ENCODE measurements at places on chromosomes 11 and 22. TPM values are rescaled to one million over a fixed set of nuclear protein-coding genes. Genes with fewer than 3 reads are reported as not detected.
A peak's percentile ranks its signal among the peaks of the same experiment; 100 is the strongest.

ISX gene
- total RNA-seq = 131 TPM

CDC45 gene
- 1.2 TPM for total RNA-seq

SMPD1 gene
- 67.0 TPM for total RNA-seq

TSSK2 gene
- total RNA-seq = not detected

SREBF2 gene
- total RNA-seq = 156 TPM

DNA sequence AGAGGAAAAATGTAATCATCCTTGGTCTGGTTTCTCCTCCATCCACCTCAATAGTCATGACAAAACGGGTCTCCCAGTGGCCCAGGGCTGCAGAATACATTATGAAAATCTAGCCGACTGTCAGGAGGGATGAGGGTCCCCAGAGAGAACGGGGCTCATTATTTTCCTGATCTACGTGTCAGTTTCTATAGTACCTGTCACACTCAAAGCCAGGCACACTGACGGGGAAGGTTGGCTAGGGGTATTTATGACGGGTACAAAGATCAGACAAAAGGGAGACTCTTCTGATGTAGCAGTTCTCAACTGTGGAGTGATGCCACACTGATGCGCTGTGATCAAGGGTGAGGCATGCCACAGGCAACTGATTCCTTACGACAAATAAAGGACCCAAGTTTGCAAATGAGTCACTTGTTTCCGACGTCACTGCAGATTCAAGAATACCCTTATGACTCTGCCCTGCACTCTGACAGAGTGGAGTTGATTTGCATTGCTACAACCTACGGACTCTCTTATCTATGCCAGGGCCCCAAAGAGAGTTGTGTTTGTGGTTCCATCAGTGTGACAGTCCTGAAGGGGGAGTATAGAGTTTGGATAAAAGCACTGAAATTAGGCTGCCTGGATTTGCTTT lies 188.2 kb upstream of the TBCEL start:
- no peak for DNase-seq

GRCh38 chr11:21066030-21066429 lies 396.6 kb downstream of the NELL1 start:
- no peak for DNase-seq

- no peak for DNase-seq
Observed at GRCh38 chr11:104198576-104198975, 34.6 kb upstream of the PDGFD start.

- DNase-seq = no peak
Observed at GRCh38 chr11:124415356-124415923, 9.2 kb downstream of the OR8B4 start.

DNA sequence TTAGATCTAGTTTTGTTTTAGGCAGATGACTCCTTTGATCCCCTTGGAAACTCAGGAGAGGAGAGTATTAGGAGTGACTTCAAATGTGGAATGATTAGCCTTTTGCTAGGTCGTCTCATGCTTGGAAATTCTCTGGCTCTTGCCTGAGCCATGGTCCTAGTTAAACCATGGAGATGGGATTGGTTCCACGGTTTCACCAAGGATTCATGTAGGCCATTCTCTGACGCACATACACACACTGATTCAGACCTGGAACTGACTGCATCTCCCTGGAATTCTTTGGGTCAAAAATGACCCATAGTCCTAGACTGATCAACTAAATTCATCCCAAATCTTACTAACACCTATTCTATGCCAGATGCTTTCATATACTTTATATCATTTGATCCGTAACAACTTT lies 56.5 kb downstream of the POLD3 start:
- no peak for DNase-seq

DNA sequence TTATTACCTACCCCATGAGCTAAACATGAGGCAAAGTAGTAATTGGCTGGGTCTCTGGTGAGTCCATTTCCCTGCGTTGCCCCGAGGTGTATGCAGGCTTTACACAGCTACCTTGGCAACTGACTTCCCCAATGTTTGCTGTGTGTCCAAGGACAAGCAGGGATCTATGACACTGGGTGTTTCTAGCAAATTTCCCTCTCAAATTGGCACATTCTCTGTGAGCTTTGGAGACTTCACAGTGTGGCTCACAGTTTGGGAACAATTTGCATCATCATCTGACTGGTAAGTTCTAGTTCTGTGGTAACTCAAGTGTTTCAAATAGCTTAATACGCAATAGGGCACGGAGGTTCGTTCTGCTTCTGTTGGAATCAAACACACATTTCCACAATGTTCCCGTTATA lies 12.5 kb downstream of the NNMT start:
- DNase-seq = no peak

DNA sequence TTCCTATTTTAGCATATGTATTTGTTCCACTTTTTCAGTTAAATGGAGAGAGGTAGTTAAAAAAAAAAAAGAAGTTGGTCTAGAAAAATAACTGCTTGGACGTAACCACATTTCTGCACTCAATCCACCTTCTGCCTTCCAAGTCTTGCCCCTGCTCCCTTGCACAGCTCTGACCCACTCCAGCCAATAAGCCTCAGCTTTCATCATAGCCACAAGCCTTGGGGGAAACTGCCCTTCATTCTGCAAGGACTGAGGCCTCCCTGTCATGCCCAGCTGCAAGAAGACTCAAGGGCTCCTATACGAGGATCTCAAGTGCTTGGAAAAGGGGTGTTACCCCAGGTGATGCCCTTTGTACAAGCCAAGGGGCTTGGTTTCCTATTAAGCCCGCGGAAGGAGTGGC lies 36.0 kb upstream of the OAF start:
- no peak for DNase-seq

DNA sequence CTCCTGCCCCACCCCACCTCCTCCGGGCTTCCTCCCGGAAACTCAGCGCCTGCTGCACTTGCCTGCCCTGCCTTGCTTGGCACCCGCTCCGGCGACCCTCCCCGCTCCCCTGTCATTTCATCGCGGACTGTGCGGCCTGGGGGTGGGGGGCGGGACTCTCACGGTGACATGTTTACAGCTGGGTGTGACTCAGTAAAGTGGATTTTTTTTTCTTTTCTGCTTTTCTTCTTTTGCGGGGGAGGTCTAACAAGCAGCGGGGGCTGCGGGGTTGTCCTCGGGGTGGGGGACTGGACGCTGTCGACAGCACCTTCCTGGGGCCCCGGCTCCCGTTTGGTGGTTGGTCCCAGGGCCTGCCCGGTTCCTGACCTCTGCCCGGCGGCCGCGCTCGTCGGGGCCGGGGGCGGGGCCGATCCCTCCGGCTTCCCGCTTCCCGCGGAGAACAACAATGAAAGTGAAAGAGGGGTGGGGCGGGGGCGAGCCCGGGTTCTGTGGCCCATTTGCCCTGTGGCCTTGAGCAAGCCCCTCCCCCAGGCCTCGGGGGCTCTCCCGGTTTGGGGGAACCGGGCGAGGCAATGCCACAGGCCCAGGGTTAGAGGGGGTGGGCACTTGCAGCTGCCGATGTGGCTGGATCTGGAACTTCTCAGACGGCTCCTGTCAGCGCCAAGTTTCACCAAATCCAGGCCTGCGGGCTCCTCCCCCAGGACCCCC lies 975 bp upstream of the MDK start:
- peak; percentile 87 for DNase-seq

DNA sequence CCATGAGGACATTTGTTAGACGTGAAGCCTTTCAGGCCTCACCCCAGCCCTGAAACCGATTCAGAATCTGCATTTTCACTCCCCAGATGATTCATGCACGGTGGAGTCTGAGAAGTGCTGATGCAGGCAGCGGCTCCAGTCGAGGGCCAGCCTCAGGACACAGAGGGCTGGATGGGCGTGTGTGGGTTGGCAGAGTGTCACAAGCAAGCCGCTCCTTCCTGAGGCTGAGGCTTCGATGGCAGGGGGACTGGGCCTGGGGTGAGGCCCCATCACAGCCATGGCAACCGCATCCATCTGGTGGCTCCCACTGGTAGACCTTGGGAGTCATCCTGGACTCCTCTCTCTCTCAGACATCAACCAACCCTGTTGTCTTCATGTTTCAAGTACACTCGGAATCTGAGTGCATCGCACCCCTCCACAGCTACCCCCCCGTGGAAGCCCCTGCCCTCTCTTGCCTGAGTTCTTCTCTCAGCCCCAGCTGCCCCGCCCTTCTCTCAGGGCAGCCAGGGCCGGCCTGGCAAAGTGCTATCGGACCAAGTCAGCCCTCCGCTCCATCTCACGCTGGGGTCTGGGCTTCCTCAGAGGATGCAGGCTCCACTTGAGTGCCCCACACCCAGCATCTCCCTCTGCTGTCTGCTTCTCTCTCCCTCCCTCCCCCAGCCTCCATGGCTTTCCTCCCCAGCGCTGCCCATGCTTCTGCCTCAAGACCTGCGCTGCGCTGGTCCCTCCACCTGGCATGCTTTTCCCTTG lies 10.6 kb downstream of the KCNC1 start:
- no peak for DNase-seq

All from transverse colon (tissue), 4 donors.